ENCODE measurements at places on chromosomes 4 and X.

- peaks cover 16% of the 10 kb centered on the region for H3K4me1 ChIP-seq
- no peak for DNase-seq
- H3K27ac ChIP-seq = no peak overlapping the region
- no peak overlapping the region for H3K4me3 ChIP-seq
Measured at GRCh38 chr4:171342646-171343045, 470.6 kb upstream of the GALNTL6 start.

- no peak overlapping the region for H3K4me3 ChIP-seq
- peaks cover 9% of the 10 kb centered on the region for H3K4me1 ChIP-seq
- peaks cover 27% of the 10 kb centered on the region for H3K36me3 ChIP-seq
- DNase-seq = no peak
- no peak overlapping the region for H3K27ac ChIP-seq
- no peaks in the 10 kb centered on the region for H3K27me3 ChIP-seq
Measured at GRCh38 chr4:848307-848691, 22.4 kb upstream of the CPLX1 start.

GRCh38 chr4:185839194-185839712, 27.3 kb upstream of the SORBS2 start:
- peaks cover 5% of the 10 kb centered on the region for H3K36me3 ChIP-seq
- peak; percentile 53 for DNase-seq
- H3K4me3 ChIP-seq = no peak overlapping the region
- H3K4me1 ChIP-seq = peaks cover 5% of the 10 kb centered on the region
- no peak overlapping the region for H3K27ac ChIP-seq

DNA sequence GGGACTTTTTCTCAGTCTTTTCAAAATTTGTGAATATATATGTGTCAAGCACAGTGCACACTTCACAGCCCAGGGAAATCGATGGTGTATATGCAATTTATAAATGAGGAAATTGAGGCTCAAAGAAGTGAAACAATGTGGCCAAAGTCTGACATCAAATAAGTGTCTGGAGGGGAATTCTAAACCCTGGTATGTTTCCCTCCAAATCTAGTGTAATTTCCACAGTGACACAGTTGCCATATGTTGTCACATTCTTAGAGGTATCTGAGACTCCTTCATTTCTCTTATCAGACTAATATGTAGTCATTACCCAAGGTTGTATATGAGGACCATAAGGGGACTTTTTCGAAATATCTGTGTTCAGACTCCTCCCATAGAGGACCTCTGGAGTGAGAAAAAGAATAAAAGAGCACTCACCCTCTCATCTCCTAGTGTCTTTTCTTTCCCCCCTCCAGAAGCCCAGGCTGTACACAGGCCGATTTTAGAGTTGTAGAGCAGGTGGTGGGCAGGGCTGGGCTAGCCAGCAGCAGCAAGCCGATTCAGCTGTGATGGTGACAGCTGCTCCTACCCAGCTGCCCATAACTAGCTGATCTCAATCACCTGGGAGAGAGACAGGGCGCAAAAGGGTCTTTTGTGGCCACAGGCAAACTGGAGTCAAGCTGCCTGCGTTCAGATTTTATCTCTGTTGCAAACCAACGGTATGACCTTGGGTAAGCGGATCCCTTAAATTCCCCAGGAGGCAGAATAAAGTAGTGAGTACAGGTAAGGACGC, 55.1 kb downstream of the CLCN5 start:
- no peaks in the 10 kb centered on the region for H3K36me3 ChIP-seq
- H3K4me3 ChIP-seq = no peak overlapping the region
- no peak for DNase-seq
- H3K4me1 ChIP-seq = peaks cover 36% of the 10 kb centered on the region
- peak overlapping the region; percentile 49 for H3K27ac ChIP-seq

- H3K27me3 ChIP-seq = no peaks in the 10 kb centered on the region
- H3K4me3 ChIP-seq = no peak overlapping the region
- no peaks in the 10 kb centered on the region for H3K36me3 ChIP-seq
- H3K27ac ChIP-seq = no peak overlapping the region
- H3K4me1 ChIP-seq = peaks cover 32% of the 10 kb centered on the region
Measured at GRCh38 chrX:9088896-9089295, 55.0 kb upstream of the FAM9B start.

- peaks cover 53% of the 10 kb centered on the region for H3K27me3 ChIP-seq
- peaks cover 24% of the 10 kb centered on the region for H3K4me1 ChIP-seq
Measured at GRCh38 chr4:100189820-100190642, at the start of gene DDIT4L. Gene DDIT4L (minus strand): TSS chr4:100190468. CDS start chr4:100189983, 485 bp downstream.

- peaks cover 22% of the 10 kb centered on the region for H3K4me1 ChIP-seq
- peaks cover 20% of the 10 kb centered on the region for H3K27me3 ChIP-seq
- H3K4me3 ChIP-seq = peak overlapping the region; percentile 68
- no peak for DNase-seq
Measured at GRCh38 chr4:61198686-61199085, 1.4 kb upstream of the ADGRL3 start.

DNA sequence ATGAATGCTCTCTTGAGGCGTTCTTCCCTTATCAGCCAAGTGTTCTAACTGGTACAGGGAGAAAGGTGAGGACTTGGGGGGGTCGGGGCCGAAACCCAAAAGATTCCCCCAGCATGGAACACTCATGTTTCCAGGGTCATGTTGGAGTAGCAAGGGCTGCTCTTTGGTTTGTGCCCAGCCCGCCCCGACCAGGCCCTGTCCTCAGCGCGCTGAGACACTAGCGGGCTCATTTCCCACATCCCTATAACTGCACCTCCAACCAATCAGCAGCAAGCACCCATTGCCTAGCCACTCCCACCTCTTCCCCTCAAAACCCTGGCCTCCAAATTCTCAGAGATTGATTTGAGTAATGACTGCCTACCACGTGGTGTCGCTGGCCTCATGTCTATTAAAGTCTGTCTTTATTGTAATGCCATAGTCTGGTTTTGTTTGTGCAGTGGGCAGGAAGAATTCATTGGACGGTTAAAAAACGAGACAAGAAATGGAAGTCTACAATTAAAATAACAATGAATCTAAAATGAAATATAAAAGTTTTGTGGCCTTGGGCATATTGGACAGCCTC, 1928.4 kb downstream of the STIM2 start:
- no peak overlapping the region for H3K4me3 ChIP-seq
- peaks cover 4% of the 10 kb centered on the region for H3K27me3 ChIP-seq
- H3K4me1 ChIP-seq = no peaks in the 10 kb centered on the region
- H3K36me3 ChIP-seq = no peaks in the 10 kb centered on the region
- DNase-seq = no peak

DNA sequence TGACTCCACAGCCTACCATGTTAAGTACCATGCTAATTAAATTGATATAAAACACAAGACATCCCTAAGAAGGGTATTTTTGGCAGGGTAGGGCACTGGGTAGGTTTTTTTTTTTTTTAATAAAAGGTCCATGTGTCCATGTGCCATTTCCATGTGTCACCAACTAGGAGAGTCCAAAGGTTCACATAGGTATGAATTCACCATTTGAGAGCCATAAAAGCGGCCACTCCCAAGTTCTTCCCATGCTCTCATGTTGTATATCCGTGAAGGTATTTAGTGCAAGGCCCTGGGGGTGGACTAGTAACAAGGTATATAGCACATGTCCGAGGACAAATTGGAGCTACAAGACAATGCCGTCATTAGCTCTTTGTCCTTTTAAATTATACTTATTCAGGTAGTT, 107.3 kb downstream of the PDE5A start:
- no peaks in the 10 kb centered on the region for H3K27me3 ChIP-seq
- no peak overlapping the region for H3K4me3 ChIP-seq
- H3K36me3 ChIP-seq = peaks cover 37% of the 10 kb centered on the region
- H3K27ac ChIP-seq = no peak overlapping the region
- no peaks in the 10 kb centered on the region for H3K4me1 ChIP-seq

DNA sequence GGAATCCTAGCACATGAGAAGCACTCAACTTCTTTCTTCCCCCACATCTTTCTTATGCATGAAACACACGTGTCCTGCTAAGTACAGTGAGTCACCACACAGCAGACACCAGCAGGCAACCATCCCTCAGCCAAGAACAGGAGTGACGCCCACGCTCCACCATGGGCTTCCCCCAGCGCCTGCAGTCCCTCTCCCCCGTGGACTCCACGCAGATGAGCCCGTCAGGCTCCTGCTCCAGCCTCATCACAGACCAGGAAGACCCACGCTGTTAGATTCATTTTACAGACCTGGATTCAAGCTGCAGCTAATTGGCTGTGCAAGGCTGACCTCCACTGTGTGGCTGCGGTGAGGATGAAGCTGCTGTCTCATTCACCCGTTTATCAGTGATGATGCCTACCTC, 16.7 kb downstream of the HMX1 start:
- H3K27me3 ChIP-seq = peaks cover 85% of the 10 kb centered on the region
- no peak overlapping the region for H3K4me3 ChIP-seq
- H3K36me3 ChIP-seq = no peaks in the 10 kb centered on the region
- no peak for DNase-seq

DNA sequence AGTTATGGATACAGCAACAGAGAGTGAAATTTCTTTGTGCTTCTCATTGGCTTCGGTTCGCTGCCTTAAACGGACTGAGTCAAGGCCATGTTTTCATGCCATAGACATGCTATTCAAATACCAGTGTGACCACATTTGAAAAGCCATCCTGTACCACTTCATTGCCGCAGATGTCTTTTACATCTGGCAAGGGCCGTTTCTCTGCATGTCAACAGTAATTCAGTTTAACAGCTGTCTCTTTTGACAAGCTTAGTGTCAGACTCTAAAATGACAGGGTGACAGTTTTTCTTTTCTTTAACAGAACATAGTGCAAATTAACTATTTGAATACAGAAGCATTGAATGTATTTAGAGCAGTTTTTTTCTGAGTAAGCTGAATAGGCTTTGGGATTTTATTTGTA, 362.2 kb upstream of the POU3F4 start:
- no peaks in the 10 kb centered on the region for H3K27me3 ChIP-seq
- H3K4me1 ChIP-seq = no peaks in the 10 kb centered on the region
- no peak for DNase-seq

DNA sequence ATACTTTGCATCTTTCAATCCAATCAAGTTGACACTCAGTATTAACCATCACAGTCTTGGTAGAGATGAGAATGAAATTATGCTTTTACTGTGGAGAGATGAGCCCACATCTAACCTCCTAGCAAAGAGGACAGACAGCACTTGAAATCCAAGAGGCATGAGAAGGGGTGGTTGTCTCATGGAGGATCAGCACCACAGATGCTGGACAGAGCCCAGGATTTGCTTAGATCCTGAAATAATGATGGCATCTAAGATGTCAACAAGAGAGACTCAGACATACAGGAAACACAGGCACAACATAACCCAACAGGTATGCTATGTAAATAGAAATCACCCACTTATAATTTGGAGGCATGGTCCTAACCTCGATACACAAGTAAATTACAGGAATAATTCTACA, 74.3 kb upstream of the VCX2 start:
- no peaks in the 10 kb centered on the region for H3K4me1 ChIP-seq
- H3K27me3 ChIP-seq = peaks cover 4% of the 10 kb centered on the region
- DNase-seq = peak; percentile 31
- no peaks in the 10 kb centered on the region for H3K36me3 ChIP-seq
- no peak overlapping the region for H3K4me3 ChIP-seq

DNA sequence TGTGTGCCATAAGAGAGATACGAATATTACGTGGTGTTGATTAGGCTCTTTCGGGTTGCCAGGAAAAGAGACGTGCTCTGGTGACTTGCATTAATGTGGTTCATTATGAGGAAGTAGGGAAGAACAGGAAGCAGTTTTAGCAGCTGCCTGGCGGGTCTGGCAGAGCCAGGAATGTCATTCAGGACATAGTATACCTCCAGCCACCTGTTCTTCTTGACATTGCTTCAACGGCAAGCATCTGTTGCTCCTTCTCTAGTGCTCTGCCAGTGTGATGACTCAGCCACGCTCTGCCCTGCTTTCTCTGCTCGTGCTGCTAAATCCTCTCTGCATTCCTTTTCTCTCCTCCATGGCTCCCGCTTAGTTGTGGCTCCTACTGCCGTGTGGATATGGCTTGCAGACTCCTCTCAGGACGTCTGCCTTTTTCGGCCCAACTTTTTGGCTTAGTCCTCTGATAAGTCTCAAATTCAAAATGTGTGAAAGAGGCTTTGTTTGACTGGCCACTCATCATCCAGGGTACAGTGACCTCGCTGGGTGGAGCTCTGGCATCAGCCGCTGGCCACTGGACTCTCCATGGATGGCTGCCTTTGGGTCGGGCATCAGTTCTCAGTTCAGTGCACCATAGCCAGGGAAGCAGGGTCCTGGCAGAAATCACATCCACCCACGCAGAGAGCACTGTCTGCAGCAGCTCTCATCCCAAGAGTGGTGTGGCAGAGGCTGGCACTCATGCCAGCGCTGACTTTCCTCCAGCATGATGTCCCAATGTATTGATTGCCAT, 89.3 kb upstream of the KLF3 start:
- no peak overlapping the region for H3K27ac ChIP-seq
- peaks cover 14% of the 10 kb centered on the region for H3K4me1 ChIP-seq
- H3K36me3 ChIP-seq = peaks cover 4% of the 10 kb centered on the region
- H3K27me3 ChIP-seq = no peaks in the 10 kb centered on the region
- no peak overlapping the region for H3K4me3 ChIP-seq
- DNase-seq = no peak

DNA sequence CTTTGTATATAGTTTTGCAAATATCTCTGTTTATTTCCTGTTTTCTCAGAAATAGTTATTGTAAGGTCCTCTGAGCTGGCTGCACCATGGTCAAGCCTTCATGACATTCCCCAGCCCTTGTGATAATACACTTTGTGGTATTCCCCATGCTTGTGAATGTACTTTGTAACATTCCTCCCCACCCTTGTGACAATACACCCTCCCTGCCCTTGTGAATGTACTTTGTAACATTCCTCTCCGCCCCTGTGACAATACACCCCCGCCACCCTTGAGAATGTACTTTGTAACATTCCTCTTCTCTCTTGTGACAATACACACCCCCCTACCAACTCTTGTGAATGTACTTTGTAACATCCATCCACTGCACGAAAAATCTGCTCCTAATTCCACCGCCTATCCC, 530.7 kb downstream of the CENPC start:
- H3K27ac ChIP-seq = no peak overlapping the region
- H3K36me3 ChIP-seq = no peaks in the 10 kb centered on the region
- no peaks in the 10 kb centered on the region for H3K27me3 ChIP-seq
- H3K4me1 ChIP-seq = no peaks in the 10 kb centered on the region
- H3K4me3 ChIP-seq = no peak overlapping the region

- H3K27me3 ChIP-seq = peaks cover 2% of the 10 kb centered on the region
- peaks cover 10% of the 10 kb centered on the region for H3K4me1 ChIP-seq
- peaks cover 61% of the 10 kb centered on the region for H3K36me3 ChIP-seq
- peak; percentile 31 for DNase-seq
Measured at GRCh38 chrX:130028196-130028595, 45.8 kb downstream of the BCORL1 start.

- peak; percentile 3 for DNase-seq
- H3K36me3 ChIP-seq = no peaks in the 10 kb centered on the region
- H3K27me3 ChIP-seq = no peaks in the 10 kb centered on the region
- no peak overlapping the region for H3K4me3 ChIP-seq
- H3K4me1 ChIP-seq = peaks cover 27% of the 10 kb centered on the region
Measured at GRCh38 chr4:90958256-90958895, 831.2 kb downstream of the CCSER1 start.

Data from nephron progenitor cell (in vitro differentiated cells).